GM23338 (cell line): ENCODE measurements at places on chromosomes 2 and 18. TPM values are rescaled to one million over a fixed set of nuclear protein-coding genes. Genes with fewer than 3 reads are reported as not detected.

DYNAP gene
- total RNA-seq: 0.28 and 1.0 TPM in 2 replicates

GORASP2 gene
- 45.2 and 45.9 TPM in 2 replicates for total RNA-seq

CNTNAP5 gene
- 0.08 and 0.49 TPM in 2 replicates for total RNA-seq

ITM2C gene
- 314 and 367 TPM in 2 replicates for total RNA-seq

DSG4 gene
- not detected in 2 replicates for total RNA-seq

THSD7B gene
- total RNA-seq: 2.1 and 3.8 TPM in 2 replicates

REG1B gene
- total RNA-seq: not detected in 2 replicates

RALBP1 gene
- total RNA-seq: 64.9 and 80.9 TPM in 2 replicates

CHRND gene
- 0.10 TPM in 1 of 2 replicates, not detected in the other for total RNA-seq

GMPPA gene
- 33.8 and 37.3 TPM in 2 replicates for total RNA-seq

PSMA8 gene
- not detected in 2 replicates for total RNA-seq

MCM6 gene
- total RNA-seq: 133 and 139 TPM in 2 replicates

CDH20 gene
- total RNA-seq: 0.31 and 1.0 TPM in 2 replicates

SOS1 gene
- total RNA-seq: 21.9 and 25.2 TPM in 2 replicates

GPR39 gene
- 1.0 and 1.9 TPM in 2 replicates for total RNA-seq

SF3B6 gene
- 140 and 172 TPM in 2 replicates for total RNA-seq

CCDC150 gene
- 30.2 and 56.3 TPM in 2 replicates for total RNA-seq
